ENCODE measurements at places on chromosomes 5 and 9.

DNA sequence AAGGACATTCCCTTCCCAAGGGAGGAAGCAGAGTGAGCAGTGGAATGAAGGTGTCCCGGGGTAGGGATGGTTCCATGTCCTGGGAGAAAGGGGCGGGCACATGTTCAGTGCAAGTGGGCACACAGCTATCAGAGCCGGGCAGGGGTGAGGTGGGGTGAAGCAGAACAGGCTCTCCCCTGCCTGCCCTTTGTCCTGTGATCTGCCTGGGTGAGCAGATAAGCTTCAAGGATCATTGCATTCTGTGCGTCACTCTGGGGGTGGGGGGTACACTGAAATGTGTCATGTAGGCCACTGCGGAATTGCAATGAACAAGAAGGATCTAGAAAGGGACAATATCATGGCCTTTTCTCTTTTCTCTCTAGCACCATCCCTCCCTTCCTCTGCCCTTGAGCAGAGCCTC is 61.7 kb upstream of the SHB start:
- no peak for DNase-seq

GRCh38 chr5:111271885-111272284 is 47.7 kb downstream of the CAMK4 start:
- no peak for DNase-seq

DNA sequence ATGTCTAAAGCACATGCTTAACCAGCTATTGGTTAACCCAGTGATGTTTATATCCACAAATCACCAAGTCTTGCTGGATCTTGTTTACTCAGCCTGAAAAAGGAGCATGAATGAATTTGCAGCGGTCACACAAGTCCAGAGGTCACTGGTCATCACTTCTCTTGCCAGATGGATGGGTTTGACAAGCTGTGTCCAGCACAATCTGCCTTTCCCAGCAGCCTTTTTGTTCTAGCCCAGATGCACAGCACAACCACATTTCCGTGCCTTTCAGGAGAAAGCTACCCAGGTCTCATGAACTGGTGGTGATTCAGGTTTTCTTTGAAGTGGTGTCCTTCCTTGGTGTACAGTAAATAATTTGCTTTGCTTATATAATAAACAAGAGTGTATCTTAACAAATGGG is 32.1 kb downstream of the TMEM252 start:
- DNase-seq, result no peak

DNA sequence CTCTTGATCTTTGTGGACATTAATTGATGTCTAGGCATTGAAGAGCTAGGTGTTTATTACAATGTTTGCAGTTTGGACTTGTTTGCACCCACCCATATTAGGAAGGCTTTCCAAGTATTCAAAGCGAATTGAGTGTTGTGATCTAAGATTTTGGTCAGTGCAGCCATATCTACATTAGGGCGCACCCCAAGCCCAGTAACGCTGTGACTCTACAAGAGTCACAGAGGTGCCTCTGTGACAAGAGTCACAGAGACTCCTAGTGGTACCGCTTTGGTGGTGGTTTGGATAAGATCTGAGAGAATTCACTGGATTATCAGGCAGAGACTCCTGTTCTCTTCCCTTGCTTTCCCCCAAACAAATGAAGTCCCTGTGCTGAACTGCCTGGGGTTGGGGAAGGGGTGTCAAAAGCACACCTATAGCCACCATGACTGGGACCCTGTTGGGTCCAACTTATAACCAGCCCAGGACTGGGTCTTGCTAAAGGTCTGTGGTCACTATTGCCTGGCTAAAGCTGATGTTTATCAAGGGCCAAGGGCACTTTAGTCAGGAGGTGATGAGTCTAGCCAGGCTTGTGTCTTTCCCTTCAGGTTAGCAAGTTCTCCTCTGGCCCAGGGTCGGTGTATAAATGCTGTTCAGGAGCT is 114.1 kb upstream of the RIOK2 start:
- peak; percentile 64 for DNase-seq

DNA sequence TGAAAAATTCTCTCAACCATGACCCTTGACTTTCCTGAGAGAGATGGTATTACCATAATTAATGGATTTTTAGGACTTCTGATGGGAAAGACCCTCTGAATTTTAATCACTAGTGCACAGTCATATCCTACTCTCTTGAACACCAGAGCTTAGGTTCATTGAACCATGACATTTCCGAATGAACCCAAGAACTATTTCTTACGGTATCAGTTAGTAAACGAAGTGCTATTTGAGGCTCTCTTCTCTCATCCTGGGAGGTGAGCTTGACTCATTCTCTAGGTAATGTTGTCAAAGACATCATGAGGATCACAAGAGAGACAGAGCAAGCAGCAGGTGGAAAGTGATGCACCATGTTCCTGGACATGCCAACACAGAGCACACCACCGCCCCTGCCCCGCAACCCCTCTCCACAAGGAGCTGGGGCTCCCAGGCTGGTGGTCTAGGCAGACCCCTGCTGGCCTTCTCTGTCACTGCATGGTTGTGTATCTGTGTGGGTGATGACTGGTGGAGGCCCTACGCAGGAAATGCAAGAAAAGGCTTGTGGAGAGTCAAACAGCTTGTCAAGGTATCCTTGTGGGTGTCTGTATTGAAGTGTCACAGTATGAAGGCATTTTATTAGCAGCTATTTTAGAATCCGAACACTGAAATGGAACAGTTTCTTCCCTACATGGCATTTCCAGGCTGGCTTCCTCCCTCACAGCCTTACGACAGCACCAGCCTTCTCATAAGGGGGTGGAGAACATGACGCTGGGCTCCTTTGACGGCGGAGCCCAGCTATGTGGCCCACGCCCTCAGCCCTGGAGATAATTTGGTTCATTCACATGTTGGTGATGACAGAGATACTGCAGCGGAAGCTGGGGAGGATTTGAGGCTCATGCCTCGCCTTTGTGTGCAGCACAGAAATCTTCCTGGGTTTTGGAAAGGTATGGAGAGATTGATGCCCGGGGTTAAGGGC is 297.6 kb downstream of the NTRK2 start:
- DNase-seq, result peak; percentile 77

DNA sequence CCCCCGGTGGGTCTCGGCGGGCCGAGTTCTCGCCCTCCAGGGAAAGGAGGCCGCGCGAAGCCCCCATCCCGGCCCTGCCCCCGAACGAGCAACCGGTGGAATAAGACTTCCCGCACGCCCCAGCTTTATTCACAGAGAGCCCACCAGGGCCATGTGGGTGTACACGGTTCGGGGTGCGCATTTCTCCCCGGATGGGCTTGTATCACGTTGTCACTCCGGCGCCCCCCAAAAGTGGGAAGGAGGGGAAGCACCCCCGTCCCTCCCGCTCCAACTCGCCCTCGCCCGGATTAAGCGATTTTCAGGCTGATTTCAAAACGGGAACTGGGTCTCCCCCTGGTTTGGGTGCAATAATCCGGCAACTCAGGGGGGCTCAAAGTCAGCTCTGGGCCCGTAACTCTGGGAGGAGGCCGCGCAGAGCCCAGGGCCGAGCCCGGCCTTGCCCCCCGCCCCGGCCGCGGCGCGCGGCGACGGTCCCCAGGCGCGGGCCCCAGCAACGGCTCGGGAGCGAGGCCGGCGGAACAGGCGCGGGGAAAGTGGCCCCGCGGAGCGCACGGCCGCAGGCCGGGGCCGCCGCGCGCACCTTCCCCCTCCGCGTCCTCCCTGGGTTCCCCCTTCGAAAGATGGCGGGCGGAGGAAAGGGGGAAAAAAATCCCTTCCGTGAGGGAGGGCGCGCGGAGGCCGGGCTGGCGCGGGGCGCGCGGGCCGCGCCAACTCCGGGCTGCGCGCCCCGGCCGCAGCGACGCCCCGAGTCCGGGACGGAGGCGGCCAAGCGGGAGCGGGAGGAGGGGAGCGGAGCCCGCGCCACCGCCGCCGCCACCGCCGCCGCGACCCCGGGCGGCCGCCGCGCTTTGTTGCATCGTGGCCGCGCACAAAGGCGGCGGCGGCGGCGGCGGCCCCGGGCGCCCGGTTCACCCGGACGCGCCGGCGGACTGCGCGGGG is 644 bp downstream of the BRD3 start:
- DNase-seq, result no peak

GRCh38 chr5:53569453-53569852 is 9.0 kb downstream of the NDUFS4 start:
- no peak for DNase-seq

GRCh38 chr5:35026280-35026840 is 21.4 kb downstream of the AGXT2 start:
- no peak for DNase-seq

GRCh38 chr5:26543987-26544386 is 494.4 kb downstream of the CDH9 start:
- DNase-seq, result no peak

DNA sequence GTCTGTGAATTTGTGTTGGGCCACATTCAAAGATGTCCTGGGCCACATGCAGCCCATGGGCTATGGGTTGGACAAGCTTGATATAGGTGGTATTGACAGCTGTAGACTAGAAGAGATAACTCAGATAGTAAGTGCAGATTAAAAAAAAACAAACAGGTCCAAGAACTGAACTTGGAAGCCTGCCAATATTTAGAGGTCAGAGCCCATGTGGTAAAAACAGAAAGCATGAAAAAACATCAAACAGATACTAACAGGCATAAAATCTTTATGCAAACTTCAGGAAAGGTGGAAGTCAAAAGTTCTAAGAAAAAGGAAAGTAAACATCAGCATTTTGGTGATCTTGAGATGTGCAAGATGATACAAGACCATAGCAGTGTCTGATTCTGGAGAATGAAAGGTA is 155.1 kb upstream of the NR4A3 start:
- DNase-seq, result no peak

Measured in ELF-1 (cell line).